Right renal cortex interstitium (tissue), 3 donors: ENCODE measurements at places on chromosomes 7 and 10. TPM values are rescaled to one million over a fixed set of nuclear protein-coding genes. Genes with fewer than 3 reads are reported as not detected.

DNA sequence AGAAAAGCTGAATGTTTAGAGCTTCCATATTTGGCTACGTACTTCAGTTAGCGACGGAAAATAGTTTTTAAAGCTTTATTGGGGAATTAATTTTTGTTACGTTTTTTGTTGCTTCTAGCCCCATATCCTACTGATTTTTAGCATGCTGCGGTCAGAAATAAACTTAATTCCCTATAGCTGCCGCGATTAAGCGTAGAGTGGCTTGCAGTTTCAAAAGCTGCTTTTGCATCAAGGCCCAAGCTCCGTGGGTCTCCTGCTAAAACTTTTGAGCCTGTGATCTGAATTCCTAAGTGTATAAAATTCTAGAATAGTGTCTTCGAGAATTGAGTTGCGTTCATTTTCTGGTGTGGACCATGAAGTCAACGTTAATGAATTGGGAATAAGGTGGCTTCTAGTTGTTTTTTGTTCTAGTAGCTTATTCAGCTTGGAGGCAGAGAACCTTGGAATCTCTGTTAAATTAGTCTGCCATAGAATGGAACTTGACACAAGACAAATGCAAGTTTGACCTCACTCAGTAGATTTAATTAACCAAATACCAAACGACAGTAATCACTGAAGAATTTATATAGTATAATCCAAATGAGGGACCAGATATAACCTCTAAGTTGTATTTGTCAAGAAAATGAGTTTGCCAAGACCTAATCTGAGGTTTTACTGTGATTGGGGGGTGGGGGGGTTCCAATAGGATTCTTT, 977 bp downstream of the CALU start:
- DNase-seq = no peak

SPDYE9 gene
- polyA plus RNA-seq = 0.21 TPM

DNA sequence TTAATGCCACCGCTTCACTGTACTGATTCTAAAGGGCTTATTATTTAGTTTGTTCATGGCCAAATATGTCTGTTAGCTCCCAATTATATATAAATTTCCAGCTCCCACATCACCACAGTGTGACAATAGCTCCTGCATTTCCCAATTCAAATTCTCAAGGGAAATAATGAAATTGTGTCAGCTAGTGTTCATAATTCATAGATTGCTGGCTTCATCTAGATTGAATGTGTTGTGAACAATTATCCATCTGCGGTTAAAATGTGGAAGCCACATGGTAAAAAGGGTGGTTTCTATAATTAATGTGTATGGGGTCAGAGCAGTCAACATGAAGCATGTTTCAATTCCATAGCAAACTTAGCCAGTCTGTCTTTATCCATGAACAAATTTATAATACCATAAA, 154.3 kb downstream of the SEMA3E start:
- no peak for DNase-seq

- no peak for DNase-seq
Observed at GRCh38 chr10:8076933-8077332, 22.4 kb downstream of the GATA3 start.

RET gene
- 22.7 TPM for polyA plus RNA-seq

DNA sequence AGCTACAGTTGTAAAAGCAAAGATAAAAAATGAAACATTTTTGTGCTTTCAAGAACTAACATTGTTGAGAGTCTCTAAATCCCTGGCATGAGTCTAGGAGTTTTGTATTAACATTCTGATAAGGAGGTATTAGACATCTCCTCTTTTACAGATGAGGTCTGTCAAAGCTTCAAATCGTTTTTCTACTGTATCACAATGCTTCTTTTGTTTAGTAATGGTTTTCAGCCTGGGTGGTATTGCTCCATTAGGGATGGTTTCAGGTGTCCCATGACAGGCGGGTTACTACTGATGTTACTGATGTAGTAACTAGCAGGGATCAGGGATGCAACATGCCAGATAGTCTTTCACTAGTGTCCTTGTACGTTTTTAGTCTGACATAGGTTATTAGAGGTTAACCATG, 27.4 kb downstream of the STAM start:
- no peak for DNase-seq

DNA sequence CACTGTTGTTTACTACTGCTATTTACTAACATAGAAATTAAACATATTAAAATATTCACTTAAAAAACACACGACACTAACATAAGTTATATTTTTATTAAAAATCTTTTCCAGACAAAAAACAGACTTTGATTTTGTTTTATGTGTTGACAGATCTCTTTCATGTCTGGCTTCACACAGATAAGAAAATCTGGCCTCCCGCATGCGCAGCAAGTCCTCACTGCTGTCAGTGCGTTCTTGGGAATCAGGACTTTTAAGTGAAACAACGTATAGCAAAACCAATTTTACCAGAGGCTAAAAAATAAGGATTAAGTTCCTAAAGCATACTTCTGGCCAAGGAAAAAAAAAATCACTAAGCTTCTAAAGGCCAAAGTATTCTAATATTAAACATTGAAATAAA, 1.2 kb upstream of the IDI1 start:
- no peak for DNase-seq

SLC29A3 gene
- polyA plus RNA-seq = 7.3 TPM

DNA sequence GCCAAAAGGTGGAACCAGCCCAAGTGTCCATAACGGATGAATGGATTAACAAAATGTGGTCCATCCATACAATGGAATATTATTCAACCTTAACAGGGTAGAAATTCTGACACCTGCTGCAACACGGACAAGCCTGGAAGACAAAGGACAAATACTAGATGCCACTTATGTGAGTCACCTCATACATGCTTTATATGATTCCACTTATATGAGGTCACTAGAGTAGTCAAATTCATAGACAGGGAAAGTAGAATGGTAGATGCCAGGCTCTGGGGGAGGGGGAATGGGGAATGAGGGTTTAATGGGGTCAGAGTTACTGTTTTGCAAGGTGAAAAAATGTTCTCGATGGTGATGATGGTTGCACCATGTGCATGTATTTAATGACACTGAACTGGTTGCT, 34.0 kb upstream of the CYTH3 start:
- no peak for DNase-seq

DNA sequence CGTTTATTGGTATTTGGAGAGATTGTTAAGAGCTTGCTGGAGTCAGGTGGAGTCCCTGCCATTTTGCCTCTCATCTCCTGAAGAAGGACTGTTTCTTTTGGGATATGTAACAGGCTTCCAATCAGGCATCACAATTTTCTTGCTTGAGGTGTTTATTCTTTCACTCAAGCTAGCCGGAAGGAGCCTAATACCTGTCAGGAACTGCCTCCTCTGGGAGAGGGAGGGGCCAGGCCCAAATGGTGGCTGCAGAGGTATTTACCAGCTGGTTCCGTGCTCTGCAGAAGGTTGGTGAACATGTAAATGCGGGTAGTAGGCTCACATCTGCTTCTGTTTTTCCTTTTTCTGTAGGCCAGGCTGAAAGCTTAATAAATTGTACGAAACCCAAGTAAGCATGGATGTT, 114.0 kb downstream of the TCF7L2 start:
- DNase-seq = no peak

CYP2C8 gene
- polyA plus RNA-seq = 1.8 TPM

LIPA gene
- 51.8 TPM for polyA plus RNA-seq

DNA sequence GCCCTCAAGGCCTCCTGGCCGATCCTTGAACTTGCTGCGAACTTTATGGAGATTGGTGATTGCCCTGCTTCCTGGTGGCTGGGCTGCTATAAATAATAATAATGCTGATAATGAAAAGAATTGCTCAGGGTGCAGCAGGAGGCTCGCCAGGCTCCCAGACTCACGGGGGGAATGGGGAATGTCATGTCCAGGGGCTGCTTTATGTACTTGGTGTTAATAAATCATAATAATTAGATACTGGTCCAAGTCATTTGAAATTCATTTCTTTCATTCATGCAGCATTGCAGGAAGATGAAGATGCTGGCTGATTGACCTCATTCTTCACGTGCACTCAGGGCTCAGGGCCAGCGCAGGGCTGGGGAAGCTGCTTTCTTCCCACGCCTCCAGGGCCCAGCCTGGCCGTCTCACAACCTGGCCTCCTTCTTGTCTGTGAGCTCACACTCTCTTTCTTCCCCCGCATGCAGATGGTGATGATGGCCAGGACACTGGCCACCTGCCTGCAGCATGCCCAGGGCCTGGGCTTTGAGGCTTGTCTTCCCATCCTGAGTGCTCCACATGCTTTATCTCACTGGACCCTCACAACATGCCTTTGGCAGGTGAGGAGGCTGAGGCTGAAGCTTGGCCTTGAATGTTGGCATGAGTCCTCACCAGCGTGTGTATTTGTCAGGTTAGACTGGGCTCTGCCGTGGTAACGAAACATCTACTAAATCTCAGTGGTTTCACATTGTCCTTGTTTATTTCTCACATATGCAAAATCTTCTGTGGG, 138.4 kb upstream of the TNS3 start:
- no peak for DNase-seq

DNA sequence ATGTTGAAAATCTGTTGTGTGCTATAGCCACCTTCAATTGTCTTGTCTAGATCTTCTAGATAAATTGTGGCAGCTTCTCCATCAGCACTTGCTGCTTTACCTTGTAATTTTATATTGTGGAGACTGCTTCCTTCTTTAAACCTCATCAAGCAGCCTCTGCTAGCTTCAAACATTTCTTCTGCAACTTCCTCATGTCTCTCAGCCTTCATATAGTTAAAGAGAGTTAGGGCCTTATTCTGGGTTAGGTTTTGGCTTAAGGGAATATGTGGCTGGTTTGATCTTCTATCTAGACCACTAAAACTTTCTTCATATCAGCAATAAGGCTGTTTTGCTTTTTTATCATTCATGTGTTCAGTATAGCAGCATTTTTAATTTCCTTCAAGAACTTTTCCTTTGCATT, 128.2 kb downstream of the ADAM22 start:
- DNase-seq = no peak

OPN4 gene
- not detected for polyA plus RNA-seq

GRCh38 chr7:108376206-108376605, 80.0 kb downstream of the NRCAM start:
- DNase-seq = no peak

TRIM74 gene
- polyA plus RNA-seq = 1.3 TPM

DNA sequence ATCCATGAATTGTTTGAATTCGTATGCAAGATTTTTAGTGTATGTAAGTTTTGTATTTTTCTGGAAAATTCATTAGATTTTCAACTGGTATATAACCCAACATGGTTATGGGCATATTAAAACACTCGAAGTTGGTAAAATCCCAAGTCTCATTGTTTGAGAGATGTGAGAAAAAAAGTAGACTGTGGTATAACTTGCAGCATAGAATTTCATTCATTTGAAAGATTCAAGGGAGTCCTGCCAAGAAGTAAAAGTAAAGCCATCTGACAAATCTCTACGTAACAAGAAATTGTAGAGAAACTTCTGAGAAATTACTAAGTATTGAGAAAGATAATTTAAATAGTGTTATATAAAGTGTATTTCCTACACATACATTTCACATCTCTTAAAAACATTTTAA, 40.2 kb downstream of the SEMA3E start:
- DNase-seq = no peak

DNA sequence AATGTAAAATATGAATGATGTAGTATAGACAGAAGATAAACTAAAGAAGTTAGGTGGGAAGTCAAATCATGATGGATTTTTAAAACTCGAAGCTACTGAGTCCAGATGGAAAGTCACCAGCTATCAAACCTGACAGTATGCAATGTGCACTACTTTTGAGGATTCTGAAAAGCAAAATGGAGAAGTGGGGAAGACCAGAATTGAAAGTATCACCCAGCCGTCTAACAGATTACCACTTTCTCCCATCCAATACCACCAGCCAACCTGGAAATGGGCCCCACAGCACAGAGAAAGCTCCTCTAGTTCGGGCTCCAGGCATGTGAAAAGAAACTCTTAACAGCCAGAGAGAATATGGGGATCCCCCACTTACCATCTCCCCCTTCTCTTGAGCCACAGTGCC, 67.9 kb upstream of the SRRM3 start:
- DNase-seq = no peak
